Memory B cell (primary cell): ENCODE measurements at places on chromosomes 16 and 17.

- DNase-seq, result no peak
- peaks cover 21% of the 10 kb centered on the region for H3K36me3 ChIP-seq
- no peaks in the 10 kb centered on the region for H3K27me3 ChIP-seq
- H3K4me3 ChIP-seq, result peak overlapping the region; percentile 77
- H3K27ac ChIP-seq, result peak overlapping the region; percentile 96
These were observed 18.0 kb downstream of the XPO6 start for GRCh38 chr16:28193530-28194423.

GRCh38 chr17:73933164-73933766, 270.2 kb upstream of the RPL38 start:
- H3K27ac ChIP-seq, result no peak overlapping the region
- peaks cover 16% of the 10 kb centered on the region for H3K27me3 ChIP-seq
- no peaks in the 10 kb centered on the region for H3K36me3 ChIP-seq
- no peak for DNase-seq
- H3K4me1 ChIP-seq, result no peaks in the 10 kb centered on the region

- no peaks in the 10 kb centered on the region for H3K36me3 ChIP-seq
- H3K4me1 ChIP-seq, result no peaks in the 10 kb centered on the region
- no peak for DNase-seq
- H3K4me3 ChIP-seq, result no peak overlapping the region
- no peak overlapping the region for H3K27ac ChIP-seq
These were observed 180.9 kb downstream of the GRIN2A start for GRCh38 chr16:10001258-10001775.

DNA sequence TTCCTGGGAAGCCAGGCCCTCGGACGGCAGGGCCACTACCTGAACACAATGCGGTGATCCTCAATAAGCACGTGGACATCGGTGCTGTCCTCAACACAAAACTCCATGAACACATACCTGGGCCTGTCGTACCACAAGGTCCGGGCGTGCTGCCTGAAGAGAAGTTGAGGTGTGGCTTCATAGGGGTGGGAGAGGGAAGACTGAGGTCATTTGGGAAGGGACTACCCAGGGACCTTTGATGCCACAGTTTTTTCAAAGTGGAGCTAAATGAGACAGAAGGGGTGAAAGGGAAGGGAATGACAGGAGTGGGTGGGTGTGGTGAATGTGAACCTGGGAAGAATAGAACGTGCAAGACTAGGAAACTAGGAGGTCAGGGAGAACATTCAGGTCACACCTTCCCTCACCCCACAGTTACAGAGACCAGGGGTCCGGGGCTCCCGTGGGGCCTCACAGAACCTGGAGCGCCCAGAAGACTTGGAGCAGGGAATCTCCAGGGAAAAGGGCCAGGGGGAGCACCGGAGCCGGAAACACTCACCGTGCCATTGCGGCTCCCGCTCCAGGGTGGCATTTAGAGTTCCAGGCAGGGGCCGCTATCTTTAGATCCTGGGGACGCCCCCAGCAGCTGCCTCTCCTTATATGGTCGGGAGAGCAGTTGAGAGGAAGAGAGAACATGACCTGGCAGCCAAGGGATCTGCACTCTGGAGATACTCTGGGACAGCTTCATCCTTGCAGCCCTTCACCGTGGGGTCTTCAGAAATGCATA, at the start of gene PTGES3L:
Gene PTGES3L, minus strand, starts transcription at position 570 of the 763 bp plus-strand sequence. Its CDS starts 27 bp downstream, at position 543.
- peaks cover 6% of the 10 kb centered on the region for H3K36me3 ChIP-seq
- H3K4me3 ChIP-seq, result peak within 1 kb of the TSS; percentile 98
- H3K27me3 ChIP-seq, result no peaks in the 10 kb centered on the region
- peak within 1 kb of the TSS; percentile 95 for H3K27ac ChIP-seq

DNA sequence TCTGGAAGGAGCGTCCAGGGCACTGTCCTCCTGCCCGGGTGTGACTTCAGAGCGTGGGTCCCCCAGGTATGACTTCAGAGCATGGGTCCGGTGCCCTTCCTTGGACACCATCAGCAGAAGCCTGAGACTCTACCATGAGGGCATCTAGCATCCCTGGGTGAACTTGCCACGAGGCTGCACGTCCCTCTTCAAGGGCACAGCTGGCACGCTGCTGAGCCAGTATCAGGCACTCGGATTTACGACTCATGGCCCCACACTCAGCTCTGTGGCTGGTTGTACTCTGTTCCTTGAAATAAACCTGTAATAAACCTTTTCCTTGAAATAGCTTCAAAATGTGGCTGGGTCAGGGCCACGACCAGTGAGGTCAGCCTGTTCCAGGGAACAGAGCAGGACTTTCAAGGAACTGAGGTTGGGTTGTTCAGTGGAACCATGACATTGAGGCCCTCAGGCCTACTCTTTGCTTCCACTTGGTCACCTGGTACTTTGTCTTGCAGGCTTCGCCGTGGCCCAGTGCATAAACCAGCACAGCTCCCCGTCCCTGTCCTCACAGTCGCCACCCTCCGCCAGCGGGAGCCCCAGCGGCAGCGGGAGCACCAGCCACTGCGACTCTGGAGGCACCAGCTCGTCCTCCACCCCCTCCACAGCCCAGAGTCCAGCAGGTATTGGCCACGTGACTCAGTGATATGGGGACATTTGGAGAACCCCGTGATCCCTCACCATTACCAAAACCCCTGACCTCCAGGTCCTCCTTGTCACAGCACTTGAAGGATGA, 89.9 kb downstream of the SOCS1 start:
- no peaks in the 10 kb centered on the region for H3K4me1 ChIP-seq
- no peak for DNase-seq
- H3K27ac ChIP-seq, result no peak overlapping the region
- H3K27me3 ChIP-seq, result no peaks in the 10 kb centered on the region
- H3K36me3 ChIP-seq, result peaks cover 28% of the 10 kb centered on the region
- no peak overlapping the region for H3K4me3 ChIP-seq

GRCh38 chr16:88170528-88170991, 212.2 kb upstream of the ZNF469 start:
- H3K27ac ChIP-seq, result peak overlapping the region; percentile 62
- no peak for DNase-seq
- peaks cover 4% of the 10 kb centered on the region for H3K36me3 ChIP-seq
- peak overlapping the region; percentile 71 for H3K4me3 ChIP-seq
- H3K27me3 ChIP-seq, result peaks cover 8% of the 10 kb centered on the region
- H3K4me1 ChIP-seq, result peaks cover 7% of the 10 kb centered on the region

- no peak overlapping the region for H3K4me3 ChIP-seq
- peaks cover 3% of the 10 kb centered on the region for H3K4me1 ChIP-seq
- H3K27ac ChIP-seq, result no peak overlapping the region
- H3K36me3 ChIP-seq, result no peaks in the 10 kb centered on the region
These were observed 43.3 kb downstream of the GRIN2A start for GRCh38 chr16:10138881-10139280.

- H3K36me3 ChIP-seq, result peaks cover 4% of the 10 kb centered on the region
- no peak overlapping the region for H3K27ac ChIP-seq
- no peak overlapping the region for H3K4me3 ChIP-seq
- peak; percentile 73 for DNase-seq
- no peaks in the 10 kb centered on the region for H3K27me3 ChIP-seq
These were observed 12.6 kb downstream of the THRA start for GRCh38 chr17:40075201-40075941.

GRCh38 chr16:80309178-80309577, 231.6 kb upstream of the DYNLRB2 start:
- H3K36me3 ChIP-seq, result no peaks in the 10 kb centered on the region
- no peak overlapping the region for H3K27ac ChIP-seq
- peaks cover 9% of the 10 kb centered on the region for H3K27me3 ChIP-seq
- no peak overlapping the region for H3K4me3 ChIP-seq

GRCh38 chr16:79347277-79347676, 253.3 kb downstream of the MAF start:
- no peaks in the 10 kb centered on the region for H3K36me3 ChIP-seq
- no peak overlapping the region for H3K27ac ChIP-seq
- no peak for DNase-seq
- peaks cover 6% of the 10 kb centered on the region for H3K27me3 ChIP-seq
- H3K4me3 ChIP-seq, result no peak overlapping the region

DNA sequence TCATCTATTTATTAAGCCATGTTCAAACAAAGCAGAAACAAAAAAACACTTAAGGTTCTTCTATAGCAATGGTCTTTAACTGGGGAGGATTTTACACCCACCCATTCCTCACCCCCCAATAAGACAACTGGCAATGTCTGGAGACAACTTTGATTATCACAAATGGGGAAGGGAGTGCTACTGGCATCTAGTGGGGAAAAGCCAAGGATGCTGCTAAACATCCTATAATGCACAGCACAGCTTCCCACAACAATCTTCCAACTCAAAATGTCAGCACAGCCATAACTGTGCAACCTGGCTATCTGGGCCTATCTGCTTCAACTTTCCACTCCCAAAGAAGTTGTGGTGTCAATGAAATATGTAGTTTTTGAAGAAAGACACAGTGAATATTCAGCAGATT, 1044.4 kb downstream of the CDH8 start:
- H3K4me1 ChIP-seq, result no peaks in the 10 kb centered on the region
- H3K4me3 ChIP-seq, result no peak overlapping the region
- DNase-seq, result no peak
- no peaks in the 10 kb centered on the region for H3K27me3 ChIP-seq
- H3K36me3 ChIP-seq, result no peaks in the 10 kb centered on the region

DNA sequence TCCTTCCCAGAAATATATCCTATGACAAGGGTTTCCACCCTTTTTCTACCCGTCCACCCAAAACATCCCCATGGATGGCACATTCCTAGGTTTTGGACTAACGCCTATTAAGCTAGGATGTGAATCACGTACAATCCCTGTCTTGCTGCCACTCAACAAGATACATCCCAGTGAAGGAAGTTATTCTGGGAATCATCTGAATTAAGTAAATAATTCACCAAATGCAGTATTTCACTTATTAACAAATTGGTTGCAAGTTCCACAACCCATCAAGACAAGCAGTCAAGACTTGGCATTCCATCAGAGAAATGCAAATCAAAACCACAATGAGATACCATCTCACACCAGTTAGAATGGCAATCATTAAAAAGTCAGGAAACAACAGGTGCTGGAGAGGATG, 32.1 kb downstream of the ASPA start:
- H3K4me3 ChIP-seq, result no peak overlapping the region
- H3K4me1 ChIP-seq, result no peaks in the 10 kb centered on the region
- H3K36me3 ChIP-seq, result peaks cover 5% of the 10 kb centered on the region
- H3K27me3 ChIP-seq, result peaks cover 7% of the 10 kb centered on the region
- H3K27ac ChIP-seq, result no peak overlapping the region

- H3K27me3 ChIP-seq, result no peaks in the 10 kb centered on the region
- peaks cover 9% of the 10 kb centered on the region for H3K36me3 ChIP-seq
- H3K27ac ChIP-seq, result peak overlapping the region; percentile 84
- peaks cover 78% of the 10 kb centered on the region for H3K4me1 ChIP-seq
- peak overlapping the region; percentile 81 for H3K4me3 ChIP-seq
These were observed 10.0 kb downstream of the SNN start for GRCh38 chr16:11677959-11678881.

DNA sequence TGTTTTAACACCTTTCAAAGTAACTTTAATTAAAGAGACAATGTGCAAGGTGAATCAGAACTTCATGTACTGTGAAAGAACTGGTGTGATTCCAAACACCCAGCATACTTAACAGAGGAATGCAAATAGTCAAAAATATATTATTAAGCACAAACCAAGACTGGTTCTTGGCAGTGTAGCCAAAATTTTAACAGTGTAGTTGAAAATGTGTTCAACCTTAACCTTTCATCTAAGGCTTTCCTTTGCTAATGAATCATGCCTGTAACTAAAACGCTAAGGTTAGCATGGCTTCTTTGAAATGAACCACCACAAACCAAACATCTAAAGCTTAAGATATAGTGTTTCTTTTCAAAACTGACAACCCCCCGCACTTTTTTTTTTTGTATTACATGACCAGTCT, 146.3 kb upstream of the AXIN2 start:
- no peaks in the 10 kb centered on the region for H3K36me3 ChIP-seq
- no peak for DNase-seq
- no peak overlapping the region for H3K27ac ChIP-seq
- no peak overlapping the region for H3K4me3 ChIP-seq
- no peaks in the 10 kb centered on the region for H3K4me1 ChIP-seq

- H3K4me3 ChIP-seq, result no peak overlapping the region
- H3K27me3 ChIP-seq, result peaks cover 17% of the 10 kb centered on the region
- H3K27ac ChIP-seq, result no peak overlapping the region
These were observed 15.1 kb downstream of the NGFR start for GRCh38 chr17:49510059-49510719.

- H3K36me3 ChIP-seq, result peaks cover 17% of the 10 kb centered on the region
- peaks cover 25% of the 10 kb centered on the region for H3K4me1 ChIP-seq
- DNase-seq, result no peak
- no peak overlapping the region for H3K4me3 ChIP-seq
- H3K27me3 ChIP-seq, result peaks cover 8% of the 10 kb centered on the region
These were observed 3.2 kb downstream of the CBX4 start for GRCh38 chr17:79835953-79836509.

- peaks cover 2% of the 10 kb centered on the region for H3K4me1 ChIP-seq
- H3K27me3 ChIP-seq, result no peaks in the 10 kb centered on the region
- no peak overlapping the region for H3K4me3 ChIP-seq
- H3K36me3 ChIP-seq, result peaks cover 45% of the 10 kb centered on the region
These were observed 35.8 kb upstream of the PITPNM3 start for GRCh38 chr17:6592173-6592572.

DNA sequence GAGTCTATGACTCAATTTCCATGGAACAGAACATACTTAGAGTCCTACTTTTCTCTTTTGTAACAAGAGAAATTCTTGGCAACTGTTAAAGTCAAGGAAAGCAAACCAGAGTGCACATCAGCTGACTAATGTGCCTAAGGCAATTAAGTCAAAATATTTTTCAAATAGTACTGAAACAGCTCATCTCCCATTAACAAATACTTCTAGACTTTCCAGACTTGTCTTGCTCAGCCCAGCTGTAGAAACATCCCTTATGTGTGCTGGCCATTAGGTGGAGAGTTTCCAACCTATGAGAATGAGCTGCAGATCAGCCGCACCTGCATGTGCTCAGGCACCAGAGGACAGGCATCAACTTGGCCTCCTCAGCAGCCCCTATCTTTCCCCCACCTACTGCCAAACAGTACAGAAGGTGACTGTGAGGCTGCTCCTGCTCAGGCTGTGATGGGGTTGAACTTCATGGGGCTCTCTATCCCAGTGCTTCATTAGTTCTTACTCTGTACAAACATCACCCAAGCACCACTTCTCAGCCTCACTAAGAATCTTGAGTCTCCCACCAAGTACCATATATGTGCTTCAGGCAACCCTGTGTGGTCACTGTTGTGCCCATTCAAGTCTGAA, 32.2 kb downstream of the TEX2 start:
- H3K4me1 ChIP-seq, result peaks cover 3% of the 10 kb centered on the region
- H3K36me3 ChIP-seq, result peaks cover 3% of the 10 kb centered on the region
- no peak overlapping the region for H3K27ac ChIP-seq
- no peak overlapping the region for H3K4me3 ChIP-seq
